ENCODE measurements at places on chromosomes 7 and 10.

DNA sequence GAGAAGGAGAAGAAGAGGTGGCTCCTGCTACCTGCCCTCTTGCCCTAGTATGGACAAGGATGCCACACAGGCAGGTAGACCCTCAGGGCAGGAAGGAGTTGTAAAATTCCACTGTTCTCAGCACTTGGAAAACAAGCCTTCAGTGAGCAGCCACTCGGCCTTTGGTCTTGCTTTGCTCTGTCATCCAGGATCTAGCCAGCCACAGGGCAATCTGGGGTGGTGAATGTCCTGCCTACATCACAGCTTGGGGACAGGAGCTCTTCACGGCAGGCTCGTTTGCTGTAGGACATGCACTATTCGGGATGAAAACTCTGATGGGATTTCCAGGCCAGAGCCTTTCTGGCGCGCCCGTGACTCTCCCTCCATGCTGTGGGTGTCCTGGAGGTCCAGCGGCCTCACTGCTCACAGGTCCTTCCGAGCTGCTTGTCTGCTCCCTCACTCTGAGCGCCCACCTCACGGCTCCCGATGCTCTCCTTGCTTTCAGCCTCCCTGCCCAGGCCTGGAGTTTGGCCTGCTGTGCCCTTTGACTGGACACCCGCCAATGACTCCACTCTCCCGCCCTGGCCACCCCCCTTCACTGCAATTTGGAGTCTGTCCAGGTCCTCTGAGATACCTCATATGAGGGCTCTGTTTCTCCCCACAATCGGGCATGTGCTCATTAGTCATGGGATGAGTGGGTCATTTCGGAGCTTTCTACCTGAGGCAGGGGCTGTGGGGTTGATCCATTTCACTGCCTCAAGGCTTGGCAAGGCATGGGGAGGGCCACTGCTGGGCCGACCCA, 227.2 kb upstream of the GRB10 start:
- no peak overlapping the region for H3K4me3 ChIP-seq
- no peaks in the 10 kb centered on the region for H3K27me3 ChIP-seq
- no peak for DNase-seq
- no peaks in the 10 kb centered on the region for H3K36me3 ChIP-seq
- peak overlapping the region; percentile 57 for H3K27ac ChIP-seq

GRCh38 chr7:130266258-130266960, at the start of gene CPA2:
Gene CPA2 (plus strand): TSS chr7:130266863. CDS start chr7:130266882, 19 bp downstream.
- no peaks in the 10 kb centered on the region for H3K36me3 ChIP-seq
- no peak within 1 kb of the TSS for H3K4me3 ChIP-seq
- peaks cover 33% of the 10 kb centered on the region for H3K4me1 ChIP-seq
- DNase-seq, result no peak

GRCh38 chr10:92076722-92077121, 153.2 kb downstream of the BTAF1 start:
- no peak overlapping the region for H3K27ac ChIP-seq
- no peak for DNase-seq
- no peaks in the 10 kb centered on the region for H3K36me3 ChIP-seq

- peaks cover 2% of the 10 kb centered on the region for H3K4me1 ChIP-seq
- H3K4me3 ChIP-seq, result no peak overlapping the region
- H3K27me3 ChIP-seq, result no peaks in the 10 kb centered on the region
- H3K36me3 ChIP-seq, result peaks cover 2% of the 10 kb centered on the region
- peak; percentile 90 for DNase-seq
- no peak overlapping the region for H3K27ac ChIP-seq
Measured at GRCh38 chr7:55415173-55415778, 50.1 kb downstream of the LANCL2 start.

- no peak for DNase-seq
- H3K27me3 ChIP-seq, result no peaks in the 10 kb centered on the region
- H3K4me3 ChIP-seq, result no peak overlapping the region
- H3K36me3 ChIP-seq, result no peaks in the 10 kb centered on the region
- peaks cover 20% of the 10 kb centered on the region for H3K4me1 ChIP-seq
Measured at GRCh38 chr10:1520909-1521565, 216.3 kb downstream of the ADARB2 start.

- H3K27me3 ChIP-seq, result no peaks in the 10 kb centered on the region
- no peaks in the 10 kb centered on the region for H3K4me1 ChIP-seq
- H3K36me3 ChIP-seq, result peaks cover 13% of the 10 kb centered on the region
- no peak overlapping the region for H3K27ac ChIP-seq
Measured at GRCh38 chr10:114855776-114856543, 34.4 kb downstream of the FHIP2A start.

DNA sequence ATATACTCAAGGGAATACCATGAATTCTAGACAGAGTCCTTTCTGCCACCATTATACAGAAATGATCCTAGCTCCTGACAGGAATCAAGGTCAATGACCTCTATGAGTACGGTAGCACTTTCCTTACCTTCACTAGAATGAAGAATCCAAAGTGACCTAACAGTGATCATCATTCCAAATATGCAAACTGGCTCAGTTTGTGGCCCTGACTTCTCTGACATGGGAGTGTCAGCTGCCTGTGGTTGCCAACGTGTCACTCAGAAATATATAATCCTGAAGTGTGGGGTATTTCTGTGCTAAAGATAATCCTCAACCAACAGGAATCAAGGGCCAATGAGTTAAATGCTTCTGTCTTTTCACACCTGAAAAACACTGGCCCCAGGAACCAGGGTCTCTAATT, 45.7 kb downstream of the COPG2 start:
- no peaks in the 10 kb centered on the region for H3K27me3 ChIP-seq
- H3K4me3 ChIP-seq, result no peak overlapping the region
- peaks cover 65% of the 10 kb centered on the region for H3K36me3 ChIP-seq
- DNase-seq, result no peak
- no peaks in the 10 kb centered on the region for H3K4me1 ChIP-seq

- H3K27ac ChIP-seq, result no peak overlapping the region
- H3K4me3 ChIP-seq, result no peak overlapping the region
- peaks cover 8% of the 10 kb centered on the region for H3K27me3 ChIP-seq
- H3K4me1 ChIP-seq, result peaks cover 24% of the 10 kb centered on the region
- DNase-seq, result no peak
- no peaks in the 10 kb centered on the region for H3K36me3 ChIP-seq
Measured at GRCh38 chr7:26372249-26372648, 80.6 kb downstream of the SNX10 start.

GRCh38 chr7:15043931-15044330, 141.4 kb upstream of the DGKB start:
- no peaks in the 10 kb centered on the region for H3K4me1 ChIP-seq
- no peak overlapping the region for H3K4me3 ChIP-seq
- H3K27me3 ChIP-seq, result no peaks in the 10 kb centered on the region
- DNase-seq, result no peak

DNA sequence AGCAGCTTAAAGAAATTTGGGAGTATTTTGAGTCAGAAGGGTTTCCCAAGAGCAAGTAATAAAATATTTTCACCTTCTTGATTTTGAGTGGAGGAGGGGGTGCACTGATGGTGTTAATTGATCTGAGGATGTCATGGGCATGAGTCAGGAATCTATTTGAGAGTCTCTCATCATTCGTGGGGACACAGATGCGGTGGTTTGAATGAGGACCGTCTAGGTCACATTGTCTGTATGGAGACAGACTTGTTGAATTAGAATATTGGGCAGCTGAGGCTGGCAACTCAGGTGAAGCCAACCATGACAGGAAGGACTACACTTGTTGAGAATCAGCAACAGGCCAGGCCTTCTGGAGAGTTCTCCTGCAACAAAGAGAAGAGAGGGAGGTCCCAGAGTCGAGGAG, 127.0 kb downstream of the INSYN2A start:
- DNase-seq, result no peak
- no peaks in the 10 kb centered on the region for H3K27me3 ChIP-seq
- H3K27ac ChIP-seq, result no peak overlapping the region
- H3K4me1 ChIP-seq, result no peaks in the 10 kb centered on the region
- H3K4me3 ChIP-seq, result no peak overlapping the region
- H3K36me3 ChIP-seq, result peaks cover 41% of the 10 kb centered on the region

- no peaks in the 10 kb centered on the region for H3K27me3 ChIP-seq
- no peaks in the 10 kb centered on the region for H3K36me3 ChIP-seq
- H3K4me1 ChIP-seq, result no peaks in the 10 kb centered on the region
- H3K4me3 ChIP-seq, result no peak overlapping the region
- no peak for DNase-seq
Measured at GRCh38 chr7:7505915-7506314, 29.8 kb downstream of the COL28A1 start.

DNA sequence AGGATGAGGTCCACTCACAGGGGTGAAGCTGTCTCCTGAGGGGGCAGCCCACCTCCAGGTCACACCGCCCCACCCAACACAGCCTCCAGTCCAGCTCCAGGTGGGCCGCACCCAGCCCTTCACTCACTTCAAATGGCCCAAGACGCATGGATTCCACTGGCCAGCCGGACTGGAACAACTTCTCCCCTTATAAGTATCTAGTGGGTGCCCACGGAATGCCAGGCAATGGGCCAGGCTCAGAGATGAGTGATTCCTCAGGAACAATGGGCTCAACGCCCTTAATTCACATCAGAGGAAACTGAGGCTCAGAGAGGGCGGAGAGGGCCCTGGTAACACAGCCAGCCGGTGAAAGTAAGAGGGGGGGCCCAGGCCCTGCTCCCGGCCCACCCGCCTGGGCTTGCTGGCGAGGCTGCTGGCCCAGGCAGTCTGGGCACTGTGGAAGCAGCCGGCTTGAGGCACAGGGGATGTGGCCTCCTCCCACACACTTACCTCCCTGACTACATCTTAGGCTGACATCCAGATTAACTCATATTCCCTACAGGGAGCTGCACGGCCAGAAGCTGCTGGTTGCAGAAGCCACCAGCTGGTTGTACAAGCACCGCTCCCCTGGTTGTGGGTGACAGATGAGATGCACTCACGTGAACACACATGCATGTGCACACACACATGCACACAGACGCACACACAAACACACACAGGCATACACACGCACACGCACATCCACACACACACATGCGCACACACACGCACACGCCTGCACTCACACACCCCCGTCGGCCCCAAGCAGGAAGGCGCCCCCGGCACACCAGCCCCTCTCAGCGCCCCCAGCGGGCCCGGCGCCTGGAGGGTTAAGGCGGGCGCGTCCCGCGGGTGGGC, 1.0 kb upstream of the FAM20C start:
- H3K4me1 ChIP-seq, result peaks cover 38% of the 10 kb centered on the region
- peaks cover 9% of the 10 kb centered on the region for H3K36me3 ChIP-seq
- H3K27me3 ChIP-seq, result peaks cover 38% of the 10 kb centered on the region
- peak overlapping the region; percentile 89 for H3K4me3 ChIP-seq
- H3K27ac ChIP-seq, result no peak overlapping the region

DNA sequence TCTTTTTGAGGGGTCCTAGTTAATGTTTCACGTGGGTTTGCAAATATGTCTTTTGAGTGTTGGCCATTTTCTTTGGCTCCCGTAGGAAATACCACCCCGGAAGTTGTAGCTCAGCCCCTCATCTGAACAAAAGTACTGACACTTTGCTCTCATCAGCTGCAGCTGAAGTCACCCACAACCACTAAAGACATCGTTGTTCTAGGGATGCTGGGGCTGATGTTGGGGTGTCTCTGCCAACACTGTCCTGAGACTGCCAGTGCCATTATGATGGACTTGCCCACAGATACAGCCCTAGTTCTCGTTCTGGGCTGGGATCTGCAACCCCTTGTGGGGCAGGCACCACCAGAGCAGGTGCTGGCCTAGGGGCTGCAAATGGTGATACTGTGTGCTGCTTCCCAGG, 82.6 kb upstream of the ARHGAP21 start:
- no peak for DNase-seq
- H3K36me3 ChIP-seq, result no peaks in the 10 kb centered on the region
- peaks cover under 1% of the 10 kb centered on the region for H3K4me1 ChIP-seq
- H3K4me3 ChIP-seq, result no peak overlapping the region
- H3K27ac ChIP-seq, result no peak overlapping the region

DNA sequence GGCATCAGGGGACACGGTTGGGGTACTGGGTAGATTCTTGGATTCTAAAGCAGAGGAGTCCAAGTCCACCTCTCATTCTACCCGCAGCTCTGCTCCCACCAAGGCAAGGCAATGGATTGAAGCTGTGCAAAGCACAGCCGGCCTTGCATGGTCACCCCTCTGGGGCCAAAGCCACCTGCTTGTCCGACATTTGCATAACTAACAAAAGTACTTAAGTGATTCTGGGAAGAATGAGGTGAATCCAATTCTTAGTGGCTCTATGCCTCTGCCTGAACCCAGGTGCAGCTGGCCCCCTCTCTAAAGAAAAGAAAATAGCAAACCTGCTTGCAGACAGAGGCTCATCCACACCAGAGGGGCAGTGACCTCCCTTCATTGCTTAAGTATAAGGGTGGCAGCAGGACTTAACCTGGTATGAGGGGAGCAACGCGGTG, 10.7 kb upstream of the COBL start:
- no peaks in the 10 kb centered on the region for H3K4me1 ChIP-seq
- H3K27ac ChIP-seq, result no peak overlapping the region
- no peak for DNase-seq
- no peaks in the 10 kb centered on the region for H3K36me3 ChIP-seq
- no peak overlapping the region for H3K4me3 ChIP-seq

GRCh38 chr7:28483112-28483511, 70.8 kb downstream of the CREB5 start:
- H3K27me3 ChIP-seq, result no peaks in the 10 kb centered on the region
- H3K27ac ChIP-seq, result peak overlapping the region; percentile 72
- H3K36me3 ChIP-seq, result no peaks in the 10 kb centered on the region
- DNase-seq, result no peak
- peaks cover 71% of the 10 kb centered on the region for H3K4me1 ChIP-seq
